Neural progenitor cell (in vitro differentiated cells): ENCODE measurements at places on chromosomes 5 and 9.

DNA sequence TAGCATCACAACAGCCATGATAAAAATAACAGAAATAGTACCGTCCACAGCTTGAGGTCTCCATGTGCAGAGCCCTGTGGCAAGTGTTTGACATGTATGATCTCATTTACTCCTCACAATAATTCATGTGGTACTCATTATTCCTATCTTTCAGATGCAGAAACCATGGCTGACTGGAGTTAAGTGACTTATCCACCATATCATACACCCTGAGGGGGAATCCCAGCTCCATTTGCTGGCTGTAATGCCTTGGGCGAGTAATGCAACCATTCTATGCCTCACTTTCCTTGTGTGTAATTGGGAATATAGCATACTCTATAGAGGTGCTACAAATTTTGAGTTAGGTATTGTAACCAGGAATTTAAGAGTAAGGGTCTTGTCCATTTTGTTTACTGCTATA is 347.0 kb upstream of the CLINT1 start:
- peaks cover 12% of the 10 kb centered on the region for H3K4me1 ChIP-seq
- H3K27me3 ChIP-seq: no peaks in the 10 kb centered on the region
- no peak overlapping the region for H3K27ac ChIP-seq
- no peak overlapping the region for H3K4me3 ChIP-seq

- H3K4me1 ChIP-seq: no peaks in the 10 kb centered on the region
- no peak for DNase-seq
- H3K27me3 ChIP-seq: no peaks in the 10 kb centered on the region
- no peak overlapping the region for H3K4me3 ChIP-seq
- H3K36me3 ChIP-seq: no peaks in the 10 kb centered on the region
- H3K27ac ChIP-seq: no peak overlapping the region
These were observed 43.2 kb upstream of the ORM1 start for GRCh38 chr9:114279693-114280092.

DNA sequence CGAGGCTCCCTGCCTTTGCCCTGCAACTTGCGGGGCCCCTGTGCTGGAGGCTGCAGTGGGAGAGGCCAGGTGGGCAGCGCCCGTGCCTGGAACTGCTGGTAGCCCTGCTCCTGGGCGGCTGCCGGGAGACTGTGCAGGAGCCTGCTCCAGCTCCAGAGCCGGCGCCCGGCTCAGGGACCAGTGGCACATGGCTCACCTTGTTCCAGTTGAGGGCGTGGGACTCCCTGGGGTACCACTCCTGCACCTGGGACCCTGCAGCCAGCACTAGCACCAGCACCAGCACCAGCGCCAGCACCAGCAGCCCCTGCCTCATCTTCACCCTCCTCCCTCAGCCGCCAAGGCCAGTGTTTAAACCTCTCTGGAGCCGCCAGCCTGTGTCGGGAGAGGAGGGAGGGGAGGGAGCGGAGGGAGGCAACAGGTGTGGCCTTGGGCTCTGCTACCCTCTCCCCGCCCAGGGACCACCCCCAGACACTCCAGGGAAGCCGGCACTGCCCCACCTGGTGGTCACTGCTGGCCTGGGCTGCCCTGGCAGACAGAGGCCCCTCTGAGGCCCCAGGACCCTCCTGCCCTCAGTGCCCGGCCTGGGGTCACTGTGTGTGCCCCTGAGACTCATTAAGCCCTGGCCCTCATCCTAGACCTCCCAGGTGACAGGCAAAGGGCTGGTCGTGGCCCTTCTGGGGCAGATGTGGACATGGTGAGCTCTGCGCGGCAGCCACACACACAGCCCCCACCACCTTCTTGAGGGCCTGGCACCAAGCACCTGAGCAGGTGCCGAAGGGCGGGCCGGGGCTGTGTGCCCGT is at the start of gene LCN10:
LCN10 (minus strand) TSS at position 350 of the 801 bp plus-strand sequence; CDS start at position 313, 37 bp downstream.
- no peaks in the 10 kb centered on the region for H3K36me3 ChIP-seq
- H3K4me3 ChIP-seq: no peak within 1 kb of the TSS
- peaks cover 6% of the 10 kb centered on the region for H3K27me3 ChIP-seq
- peaks cover 11% of the 10 kb centered on the region for H3K4me1 ChIP-seq
- DNase-seq: peak; percentile 79

GRCh38 chr5:32520356-32520755 is 65.0 kb upstream of the SUB1 start:
- H3K36me3 ChIP-seq: no peaks in the 10 kb centered on the region
- no peak for DNase-seq
- H3K4me1 ChIP-seq: no peaks in the 10 kb centered on the region
- H3K27me3 ChIP-seq: no peaks in the 10 kb centered on the region

DNA sequence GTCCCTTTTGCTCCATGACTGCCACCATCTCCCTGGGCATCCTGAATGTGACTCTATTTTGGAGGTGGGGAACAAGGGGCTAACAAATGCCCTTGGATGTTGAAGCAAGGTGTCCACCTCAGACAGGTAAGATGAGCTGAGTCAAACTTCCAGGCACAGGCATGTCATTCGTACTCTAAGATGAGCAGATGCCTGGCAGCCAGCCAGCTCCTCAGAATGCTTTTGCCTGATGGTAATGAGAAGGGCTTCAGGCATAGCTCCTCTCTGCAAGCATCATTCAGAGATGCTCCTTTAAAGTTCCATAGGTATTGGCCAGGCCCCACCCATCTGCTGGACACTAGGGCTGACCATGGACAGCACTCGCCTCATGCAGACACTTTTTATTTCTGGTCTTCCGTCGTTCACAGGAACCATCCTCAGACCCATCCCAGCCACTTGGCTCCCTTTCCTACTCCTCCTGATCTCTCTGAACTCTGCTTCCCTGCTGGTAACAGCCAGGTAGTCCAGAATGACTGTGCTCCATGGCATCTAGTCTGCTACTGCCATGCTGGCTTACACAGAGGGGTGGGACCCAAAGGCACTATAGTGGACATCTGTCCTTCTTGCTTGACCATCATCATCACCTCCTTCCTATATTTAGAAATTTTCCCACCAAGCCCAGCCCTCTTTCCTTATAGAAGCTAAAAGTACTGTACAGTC is 118.8 kb downstream of the GLIS3 start:
- H3K36me3 ChIP-seq: no peaks in the 10 kb centered on the region
- H3K4me1 ChIP-seq: no peaks in the 10 kb centered on the region
- no peak for DNase-seq
- H3K27ac ChIP-seq: no peak overlapping the region

- no peaks in the 10 kb centered on the region for H3K36me3 ChIP-seq
- no peak for DNase-seq
- H3K27ac ChIP-seq: no peak overlapping the region
- H3K27me3 ChIP-seq: no peaks in the 10 kb centered on the region
These were observed 7.6 kb upstream of the CCDC152 start for GRCh38 chr5:42749020-42749419.

GRCh38 chr5:30839956-30840355 is 353.5 kb upstream of the CDH6 start:
- H3K27me3 ChIP-seq: no peaks in the 10 kb centered on the region
- no peak overlapping the region for H3K4me3 ChIP-seq
- H3K4me1 ChIP-seq: no peaks in the 10 kb centered on the region
- H3K27ac ChIP-seq: no peak overlapping the region
- DNase-seq: no peak

DNA sequence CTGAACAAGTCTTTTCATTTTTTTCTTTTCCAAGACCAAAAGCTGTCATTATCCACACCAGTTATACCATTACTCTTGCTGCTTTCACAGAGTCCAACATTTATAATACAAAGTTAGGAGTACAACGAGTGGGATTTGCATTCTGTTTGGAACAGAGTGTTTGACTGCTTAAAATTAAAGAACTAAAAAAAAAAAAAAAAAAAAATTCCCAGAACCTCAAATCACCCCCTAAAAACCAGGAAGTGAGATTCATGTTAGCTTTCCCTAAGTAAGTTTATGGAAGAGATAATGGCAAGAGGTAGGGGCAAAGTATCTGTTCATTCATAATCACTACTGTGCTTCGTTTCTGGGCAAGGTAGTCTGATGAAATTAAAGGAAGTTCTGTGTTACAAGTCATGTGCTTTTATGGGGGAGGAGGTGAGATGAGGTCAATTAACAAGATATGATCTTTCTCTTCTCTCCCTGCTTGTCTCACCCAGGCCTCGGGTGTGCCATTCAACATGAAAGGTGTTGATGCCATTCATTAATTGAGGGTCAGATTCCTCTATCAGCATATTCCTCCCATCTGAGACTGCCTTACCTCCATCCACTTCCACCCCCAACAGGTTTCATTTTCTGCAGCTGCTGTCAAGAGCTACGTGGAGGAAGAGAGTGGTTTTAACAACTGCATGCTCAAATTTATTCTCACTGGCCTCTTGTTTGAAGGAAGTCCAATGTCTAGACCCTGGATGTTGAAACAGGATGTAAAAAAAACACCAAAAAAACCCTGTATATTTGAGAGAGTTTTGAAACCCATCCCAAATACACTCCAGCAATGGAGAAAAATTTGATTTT is 58.1 kb downstream of the MARCHF3 start:
- peaks cover 15% of the 10 kb centered on the region for H3K4me1 ChIP-seq
- no peaks in the 10 kb centered on the region for H3K36me3 ChIP-seq
- no peak overlapping the region for H3K4me3 ChIP-seq
- no peak overlapping the region for H3K27ac ChIP-seq

GRCh38 chr9:36162211-36162738 is 6.9 kb upstream of the CCIN start:
- H3K27ac ChIP-seq: no peak overlapping the region
- no peak overlapping the region for H3K4me3 ChIP-seq
- DNase-seq: no peak

GRCh38 chr5:51433052-51433710 is 49.9 kb downstream of the ISL1 start:
- H3K4me3 ChIP-seq: no peak overlapping the region
- no peaks in the 10 kb centered on the region for H3K27me3 ChIP-seq
- no peaks in the 10 kb centered on the region for H3K4me1 ChIP-seq
- DNase-seq: no peak
- H3K36me3 ChIP-seq: no peaks in the 10 kb centered on the region

DNA sequence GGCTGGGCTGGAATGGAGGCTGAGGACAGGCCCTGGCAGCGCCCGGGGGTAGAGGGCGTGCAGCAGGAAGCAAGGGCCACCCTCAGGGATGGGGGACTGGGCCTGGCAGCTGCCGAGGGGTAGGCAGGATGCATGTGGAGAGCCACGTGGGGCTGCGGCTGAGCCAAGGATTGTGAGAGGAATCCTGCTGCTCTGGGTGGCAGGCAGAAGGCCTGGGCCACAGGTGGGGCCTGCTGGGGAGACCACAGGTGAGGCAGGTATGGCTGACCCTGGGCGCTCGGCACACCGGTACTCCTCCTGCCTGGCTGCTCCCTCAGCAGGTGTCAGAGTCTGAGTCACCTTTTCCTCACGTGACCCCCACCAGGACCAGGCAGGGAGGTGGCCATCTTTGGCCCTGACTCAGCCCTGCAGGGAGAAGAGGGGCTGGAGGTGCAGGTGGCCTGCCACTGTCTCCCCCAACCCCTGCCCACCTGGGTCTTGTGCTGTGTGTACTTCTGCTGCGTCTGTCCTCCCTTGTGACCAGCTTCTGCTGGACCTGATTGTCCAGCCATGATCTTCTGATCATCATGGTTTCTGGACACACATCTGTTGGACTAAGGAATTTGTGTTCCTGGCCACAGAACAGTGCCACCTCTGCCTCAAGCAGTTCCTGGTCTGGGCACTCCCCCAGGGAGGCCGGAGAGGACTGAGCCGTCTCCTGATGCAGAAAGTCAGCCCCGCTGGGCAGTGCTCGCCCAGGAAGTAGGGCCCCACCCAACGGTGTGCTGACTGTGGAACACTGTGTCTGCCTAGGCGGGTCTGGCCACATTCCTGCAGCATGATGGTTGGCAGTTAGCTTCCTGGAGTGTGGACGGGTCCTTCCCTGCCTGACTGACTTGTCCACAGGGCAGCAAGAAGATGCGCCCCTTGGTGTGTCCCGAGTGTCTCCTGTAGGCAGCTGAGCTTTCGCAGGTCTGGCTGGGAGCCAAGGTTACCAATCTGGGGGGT is 6.4 kb downstream of the ARRDC1 start:
- H3K27me3 ChIP-seq: peaks cover under 1% of the 10 kb centered on the region
- H3K27ac ChIP-seq: no peak overlapping the region
- DNase-seq: no peak
- H3K36me3 ChIP-seq: no peaks in the 10 kb centered on the region

DNA sequence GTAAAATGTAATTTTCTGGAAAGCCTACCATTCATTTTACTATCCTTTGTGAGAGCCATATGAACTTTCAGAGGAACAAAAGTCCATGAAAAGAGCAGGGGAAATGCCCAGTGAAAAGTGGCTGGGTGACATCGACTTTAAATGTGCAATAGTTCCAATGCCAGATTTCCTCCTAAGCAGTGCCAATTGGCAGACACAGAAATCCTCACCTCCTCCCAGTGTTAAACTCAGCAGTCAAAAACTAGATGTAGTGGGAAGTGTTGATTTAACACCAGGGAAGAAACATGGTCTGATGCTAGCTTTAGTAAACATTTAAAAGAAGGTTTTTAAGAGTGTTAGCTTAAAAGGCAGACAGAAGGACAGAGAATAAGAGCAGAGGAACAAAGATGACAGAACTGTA is 2055.2 kb downstream of the MAT2B start:
- H3K36me3 ChIP-seq: no peaks in the 10 kb centered on the region
- no peak overlapping the region for H3K4me3 ChIP-seq
- no peak overlapping the region for H3K27ac ChIP-seq

DNA sequence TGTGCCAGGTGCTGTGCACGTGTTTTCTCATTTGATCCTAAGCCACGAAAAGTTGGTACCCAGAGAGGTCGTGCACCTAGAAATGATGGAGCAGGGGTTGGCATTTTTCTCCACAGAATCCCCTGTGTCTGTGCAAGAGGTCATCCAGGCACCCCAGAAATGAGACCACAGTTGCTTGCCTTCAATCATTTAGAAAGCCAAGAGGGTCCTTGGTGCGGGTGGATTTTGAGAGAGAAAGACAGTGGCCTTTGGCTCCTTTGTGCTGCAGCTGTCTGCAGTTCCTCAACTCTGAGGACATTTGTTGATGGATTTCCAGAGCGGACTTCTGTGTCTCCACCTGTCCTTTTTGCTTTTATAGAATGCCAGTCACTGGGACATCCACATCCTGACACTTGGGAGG is 33.8 kb upstream of the SPRY4 start:
- peaks cover 40% of the 10 kb centered on the region for H3K27me3 ChIP-seq
- H3K36me3 ChIP-seq: no peaks in the 10 kb centered on the region
- peaks cover 19% of the 10 kb centered on the region for H3K4me1 ChIP-seq
- no peak for DNase-seq
- no peak overlapping the region for H3K4me3 ChIP-seq

DNA sequence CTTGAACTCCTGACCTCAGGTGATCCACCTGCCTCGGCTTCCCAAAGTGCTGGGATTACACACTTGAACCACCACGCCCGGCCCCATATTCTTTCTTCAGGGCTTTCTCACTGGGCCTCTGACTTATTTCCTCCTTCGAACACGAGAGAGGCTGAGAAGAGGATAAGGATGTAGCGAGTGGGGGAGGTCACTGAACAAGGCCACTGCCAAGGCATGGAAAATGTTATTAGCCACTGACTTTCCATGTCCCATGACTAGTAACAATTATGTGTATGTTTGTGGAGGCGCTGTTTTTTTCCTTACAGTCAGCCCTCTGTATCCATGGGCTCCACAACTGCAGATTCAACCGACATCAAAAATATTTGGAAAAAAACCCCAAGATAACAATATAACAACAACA is 12.3 kb upstream of the FCHSD1 start:
- no peak for DNase-seq
- H3K27me3 ChIP-seq: no peaks in the 10 kb centered on the region
- H3K4me1 ChIP-seq: no peaks in the 10 kb centered on the region
- H3K4me3 ChIP-seq: no peak overlapping the region
